Neural crest cell (in vitro differentiated cells): ENCODE measurements at places on chromosomes 16 and 17. TPM values are rescaled to one million over a fixed set of nuclear protein-coding genes. Genes with fewer than 3 reads are reported as not detected.

GRCh38 chr17:673200-673681 is 41.4 kb downstream of the VPS53 start:
- DNase-seq = peak; percentile 2

GRCh38 chr16:87436225-87437172 is 44.4 kb downstream of the MAP1LC3B start:
- no peak for DNase-seq

DNA sequence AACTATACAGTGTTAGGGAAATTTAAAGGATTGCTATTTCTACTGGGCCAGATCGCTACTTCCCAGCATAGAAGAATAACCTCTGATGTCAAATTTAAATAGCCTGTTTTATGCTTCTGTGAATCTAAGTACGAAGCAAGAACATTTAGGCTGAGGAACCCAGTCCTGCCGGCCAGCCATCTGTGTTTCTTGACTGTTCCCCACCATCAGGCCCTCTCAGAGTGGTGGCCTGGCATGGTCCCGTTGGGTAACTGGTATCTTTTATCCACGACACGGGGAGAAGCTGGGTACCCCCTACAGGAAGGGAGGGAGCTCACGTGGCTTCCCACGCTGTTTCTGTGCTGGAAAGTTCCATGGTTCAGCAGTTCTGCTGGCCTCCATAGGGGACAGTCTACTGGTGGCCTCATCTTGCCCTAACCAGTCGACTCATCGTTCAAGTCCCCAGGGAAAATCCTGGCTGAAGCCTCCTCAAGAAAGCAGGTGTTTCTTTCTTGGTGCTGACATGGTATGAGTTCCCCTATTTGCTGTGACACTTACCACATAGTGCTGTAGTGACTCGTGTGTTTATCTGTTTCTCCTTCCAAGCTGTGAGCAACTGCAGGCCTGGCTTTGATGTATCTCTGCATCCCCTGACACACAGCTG is 201.7 kb upstream of the NLRP1 start:
- no peak for DNase-seq

The RNPS1 gene
- 390 and 420 TPM in 2 replicates for total RNA-seq

The AXIN2 gene
- total RNA-seq = 66.5 and 68.5 TPM in 2 replicates

The DUS2 gene
- 26.6 and 28.4 TPM in 2 replicates for total RNA-seq
